Activated gamma-delta T cell treated with anti-CD3 and anti-CD28 coated beads, Interleukin-2, amount 50 U/mL, for 16 hours (primary cell): ENCODE measurements at places on chromosomes 7 and 10.

- DNase-seq = no peak
Measured at GRCh38 chr7:16708511-16708910, 45.0 kb upstream of the TSPAN13 start.

DNA sequence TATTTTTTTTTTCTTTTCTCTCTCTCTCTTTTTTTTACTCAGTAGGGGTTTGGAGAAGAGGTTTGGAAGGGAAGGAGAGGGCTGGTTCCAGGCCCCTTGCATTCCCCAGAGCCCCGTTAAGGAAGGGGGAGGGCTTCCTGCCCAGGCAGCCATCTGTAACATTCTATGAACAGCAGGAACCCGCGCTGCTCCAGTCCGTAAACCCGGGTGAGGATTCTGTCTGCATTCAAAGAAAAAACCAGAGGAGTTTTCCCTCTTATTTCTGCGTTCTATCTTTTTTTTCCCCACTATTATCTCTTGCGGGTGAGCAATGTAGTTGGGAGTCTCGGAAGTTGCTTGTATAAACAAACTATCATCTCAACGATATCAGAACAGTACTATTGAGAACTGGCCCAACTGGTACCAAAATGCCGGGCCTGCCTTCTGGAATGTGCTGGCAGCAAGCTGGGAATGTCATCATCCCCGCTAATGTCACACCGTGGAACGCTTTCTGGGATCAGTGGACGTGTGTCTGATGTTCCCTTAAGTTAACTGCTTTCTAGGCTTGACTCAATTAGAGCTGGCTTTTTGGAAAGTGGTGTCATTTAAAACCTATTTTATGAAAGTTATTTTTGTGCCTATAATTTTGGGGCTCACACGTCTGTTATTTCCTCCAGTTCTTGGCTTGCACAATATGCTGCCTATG lies 153.1 kb upstream of the MEOX2 start:
- DNase-seq = no peak

DNA sequence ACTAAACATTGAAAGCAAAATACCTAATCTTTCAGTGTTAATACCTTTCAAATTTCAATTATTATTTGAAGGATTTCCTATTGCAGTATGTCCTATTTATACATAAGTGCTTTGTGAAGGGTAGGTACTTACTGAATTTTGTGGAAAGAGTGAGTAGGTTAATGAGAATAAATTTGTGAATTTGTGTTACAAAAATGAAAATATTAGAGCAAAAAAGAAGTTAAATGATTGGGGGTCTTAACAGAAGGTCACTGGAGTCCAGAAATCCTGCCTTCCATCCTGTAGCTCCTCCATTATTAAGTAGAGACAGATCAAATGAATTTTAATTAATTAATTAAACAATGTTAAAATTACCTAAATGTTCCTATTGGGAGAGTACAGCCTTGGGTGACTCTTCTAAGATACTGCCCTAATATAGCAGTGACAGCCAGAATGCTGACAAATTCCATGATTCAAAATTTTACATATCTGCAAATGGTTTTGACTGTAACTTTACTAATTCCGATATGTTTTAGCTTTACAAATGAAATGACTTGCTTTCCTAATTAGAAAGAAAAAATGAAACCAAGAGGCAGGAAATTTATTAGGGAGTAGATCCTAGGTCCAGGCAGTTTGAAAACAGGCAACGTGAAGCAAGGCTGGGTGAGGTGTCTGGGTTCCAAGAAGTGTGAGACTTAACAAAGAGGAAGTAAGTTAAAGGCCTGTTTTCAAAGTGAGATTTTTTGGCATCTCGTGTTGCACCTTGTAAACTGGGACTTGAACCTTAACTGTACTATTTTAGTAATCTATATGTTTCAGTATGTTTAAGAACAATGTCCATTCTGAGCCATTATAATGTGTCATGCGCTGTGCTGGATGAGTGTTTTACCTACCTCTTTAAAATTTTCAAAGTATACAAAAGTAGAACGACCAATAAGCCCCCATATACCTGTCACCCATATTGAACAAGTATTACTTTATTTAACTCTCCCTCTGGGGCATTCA lies 1.5 kb downstream of the PIK3CG start:
- DNase-seq = no peak

DNA sequence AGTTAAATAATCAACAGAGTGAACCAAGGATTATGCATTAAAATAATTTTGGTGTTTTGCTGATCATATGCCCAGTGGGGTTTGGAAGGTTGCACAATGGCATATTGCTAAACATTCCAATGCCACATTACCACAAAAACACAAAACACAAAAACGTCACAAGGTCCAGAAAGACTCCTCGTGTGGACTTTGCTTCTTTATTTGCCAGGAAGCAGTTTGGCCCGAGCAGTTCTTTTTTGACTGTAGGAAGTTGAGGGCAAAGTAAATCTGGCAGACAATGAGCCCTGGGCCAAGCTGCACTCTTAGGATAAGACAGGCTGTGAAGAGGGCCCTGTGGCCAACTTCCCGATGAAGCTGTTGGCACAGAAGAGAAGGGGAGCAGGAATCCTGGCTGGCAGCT lies 39.2 kb upstream of the SLC35B4 start:
- DNase-seq = no peak

DNA sequence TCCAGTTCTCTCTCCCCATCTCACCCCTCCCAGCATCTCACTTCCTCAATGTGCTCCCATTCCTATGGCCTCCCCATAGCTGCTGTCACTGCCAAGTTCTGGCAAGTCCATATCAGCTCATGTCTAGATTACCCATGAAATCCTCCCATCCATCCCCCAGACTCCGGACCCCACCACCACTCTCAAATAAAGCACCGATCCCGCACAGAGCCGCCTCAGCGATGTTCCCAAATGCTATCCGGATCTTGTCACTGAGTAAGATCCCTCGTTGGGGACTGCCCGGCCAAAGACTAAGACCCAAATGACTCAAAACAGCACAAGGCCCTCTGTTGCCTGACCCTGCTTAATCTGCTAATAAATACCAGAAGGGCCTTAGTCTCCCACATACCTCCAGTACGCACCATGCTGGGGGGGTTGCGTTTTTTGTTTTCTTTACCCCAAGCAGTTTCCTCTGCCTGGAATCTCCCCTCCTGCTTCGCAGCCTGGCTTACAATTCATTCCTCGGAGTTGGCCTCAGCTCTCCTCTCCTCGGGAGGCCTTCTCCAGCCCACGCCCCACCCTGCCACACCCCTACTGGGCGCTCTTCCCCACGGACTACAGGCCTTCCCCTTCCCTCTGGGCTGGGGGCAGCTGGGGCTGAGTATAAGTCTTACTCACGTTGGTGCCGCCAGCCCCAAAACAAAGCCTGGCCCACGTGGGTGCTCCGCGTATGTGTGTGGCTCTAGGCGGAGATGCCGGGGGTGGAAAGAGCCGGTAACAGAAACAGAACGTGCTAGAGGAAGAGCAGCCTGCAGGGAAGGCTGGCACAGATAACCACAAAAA lies 1.8 kb upstream of the DUSP5 start:
- peak; percentile 24 for DNase-seq

- DNase-seq = no peak
Measured at GRCh38 chr10:90939116-90939515, 18.2 kb upstream of the ANKRD1 start.

GRCh38 chr7:8111282-8111960 lies 142.8 kb downstream of the GLCCI1 start:
- DNase-seq = no peak

DNA sequence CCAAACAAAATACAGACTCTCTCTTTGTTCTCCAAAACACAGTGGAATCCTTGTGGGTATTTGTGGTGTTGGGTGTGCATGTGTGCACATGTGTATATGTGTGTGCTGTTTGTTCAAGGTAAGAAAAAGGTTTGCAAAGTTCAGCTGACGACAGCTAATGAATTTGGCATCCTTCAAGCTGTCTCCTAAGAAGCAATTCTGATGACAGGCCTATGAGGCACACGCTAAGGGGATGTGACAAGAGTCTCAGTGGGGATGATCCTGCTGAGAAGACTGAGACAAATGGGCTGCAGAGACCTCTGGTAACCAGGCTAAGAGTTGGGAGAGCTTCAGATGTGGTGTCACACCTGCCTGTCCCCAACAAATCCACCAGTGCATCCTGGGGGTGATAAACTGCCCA lies 26.5 kb upstream of the CELF2 start:
- DNase-seq = no peak

- no peak for DNase-seq
Measured at GRCh38 chr7:51079494-51079893, 237.1 kb downstream of the COBL start.

DNA sequence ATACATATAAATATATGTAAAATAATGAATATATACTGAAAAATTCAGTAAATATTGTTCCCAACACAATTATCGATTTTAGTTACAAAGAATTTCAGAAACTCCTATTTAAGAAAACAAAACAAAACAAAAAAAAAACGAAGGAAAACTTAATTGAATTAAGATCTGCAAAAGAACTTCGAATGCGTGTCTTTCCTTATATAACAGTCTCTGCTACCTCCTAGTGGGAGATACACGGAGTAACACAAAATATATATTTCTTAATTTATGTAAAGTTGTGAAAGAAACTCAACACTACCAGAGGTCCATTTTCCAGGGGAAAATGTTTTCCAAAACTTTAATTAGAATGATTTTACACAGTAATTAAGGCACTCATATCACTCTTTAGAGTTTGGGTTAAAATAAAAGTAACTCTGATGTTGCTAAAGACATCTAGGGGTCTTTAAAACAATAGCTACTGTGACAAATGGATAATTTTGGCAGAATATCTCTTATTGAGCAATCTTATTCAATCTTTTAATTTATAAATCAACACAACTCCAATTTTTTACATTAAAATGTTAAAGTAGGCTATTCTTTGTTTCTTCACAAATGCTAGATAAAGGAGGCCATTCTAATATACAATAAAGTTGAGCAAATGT lies 41.6 kb downstream of the NEBL start:
- DNase-seq = no peak

GRCh38 chr10:60731134-60731885 lies 47.0 kb upstream of the CDK1 start:
- no peak for DNase-seq
